ENCODE measurements at places on chromosomes 11 and 22.
A peak's percentile ranks its signal among the peaks of the same experiment; 100 is the strongest.

- DNase-seq = no peak
These were observed 7.3 kb downstream of the USP35 start for GRCh38 chr11:78195917-78196560.

DNA sequence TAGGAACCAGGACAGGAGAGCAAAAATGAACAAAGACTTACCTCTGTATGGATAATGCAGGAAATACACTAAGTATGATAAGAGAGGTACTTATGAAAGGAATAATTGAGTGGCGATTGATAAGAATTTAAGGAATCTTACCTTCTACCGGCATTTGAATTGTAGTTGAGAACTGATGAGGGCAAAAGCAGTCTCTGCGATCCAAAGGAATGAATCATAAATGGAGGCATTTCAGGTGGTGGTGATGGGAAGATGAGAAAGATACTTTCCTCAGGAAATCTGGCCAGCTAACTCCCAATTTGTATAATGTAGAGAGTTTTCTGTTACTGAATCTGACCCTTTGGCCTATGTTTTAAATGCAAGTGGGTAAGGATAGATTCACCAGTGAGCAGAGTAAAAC is 71.9 kb upstream of the C11orf87 start:
- no peak for DNase-seq

GRCh38 chr11:65427691-65428577 is 5.3 kb downstream of the NEAT1 start:
- DNase-seq = no peak

DNA sequence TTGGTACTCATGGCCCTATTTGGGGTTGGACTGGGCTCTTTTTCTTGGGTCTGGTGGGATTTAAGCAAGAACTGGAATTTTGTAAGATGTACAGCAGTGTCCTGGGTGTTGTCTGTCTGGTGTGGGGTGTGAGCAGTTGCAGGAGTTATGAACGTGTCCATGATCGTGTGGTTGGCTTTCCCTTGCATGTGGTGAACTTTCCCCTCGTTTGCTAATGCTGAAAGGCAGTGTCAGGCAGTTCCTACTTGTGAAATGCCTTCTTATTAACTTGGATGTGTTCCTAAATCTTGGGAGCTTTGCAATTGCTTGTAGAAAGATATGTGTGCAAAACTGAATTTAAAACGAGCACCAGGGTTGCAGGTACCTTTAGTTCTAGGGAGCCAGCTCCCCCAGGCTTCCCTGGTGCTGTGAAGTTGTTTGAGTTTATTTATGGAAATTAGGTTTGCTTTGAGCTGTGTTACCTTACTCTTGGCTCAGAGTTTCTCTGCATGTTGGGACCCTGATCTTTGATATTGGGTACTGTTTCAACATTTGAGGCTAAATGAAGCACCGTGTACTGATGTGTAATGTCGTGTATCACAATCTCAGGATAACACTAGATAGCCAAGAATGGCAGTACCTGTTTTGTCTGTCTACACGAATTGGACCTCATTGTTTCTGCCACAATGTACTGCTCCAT is 35.8 kb upstream of the HSD17B12 start:
- no peak for DNase-seq

GRCh38 chr11:65503949-65504673 is 5.3 kb downstream of the MALAT1 start:
- no peak for DNase-seq

GRCh38 chr11:75024764-75025211 is 36.1 kb downstream of the NEU3 start:
- DNase-seq = no peak

- DNase-seq = no peak
These were observed 36.0 kb upstream of the EED start for GRCh38 chr11:86208572-86208971.

- DNase-seq = no peak
These were observed 98.0 kb upstream of the SOX6 start for GRCh38 chr11:16454289-16454863.

GRCh38 chr11:47233989-47234668 is 14.5 kb downstream of the ACP2 start:
- DNase-seq = peak; percentile 39

DNA sequence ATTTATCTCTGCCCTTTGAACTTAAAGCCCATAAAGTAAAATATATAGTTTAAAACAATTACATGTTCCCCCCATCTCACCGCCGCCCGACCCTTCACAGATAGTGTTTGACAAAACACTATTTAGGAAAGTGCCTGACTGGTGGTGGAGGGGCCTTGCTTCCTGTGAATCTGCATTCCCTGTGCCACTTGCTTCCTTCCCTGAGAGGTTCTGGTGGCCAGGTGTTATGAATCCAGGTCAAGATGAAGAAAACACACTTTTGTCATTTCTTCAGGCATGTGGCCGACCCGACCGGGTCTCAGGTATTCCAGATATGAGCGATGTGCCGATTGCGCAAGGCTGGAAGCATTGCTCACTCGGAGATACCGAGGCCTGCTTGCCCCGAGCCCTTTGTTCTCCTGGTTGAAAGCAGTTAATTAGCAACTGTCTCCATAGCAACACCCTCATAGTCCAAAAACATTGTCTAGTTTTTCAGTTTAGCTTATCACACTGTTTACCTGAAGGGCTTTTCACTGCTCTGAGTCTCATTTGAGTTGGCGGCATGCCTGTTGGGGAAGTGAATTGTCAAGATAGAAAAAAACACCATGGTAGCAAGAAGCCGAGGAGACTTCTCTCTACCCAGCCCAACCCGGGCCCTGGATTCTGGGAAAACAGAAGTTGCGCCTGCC is 128.3 kb downstream of the TEAD1 start:
- no peak for DNase-seq

GRCh38 chr22:38461414-38462081 is 6.3 kb upstream of the KDELR3 start:
- peak; percentile 89 for DNase-seq

DNA sequence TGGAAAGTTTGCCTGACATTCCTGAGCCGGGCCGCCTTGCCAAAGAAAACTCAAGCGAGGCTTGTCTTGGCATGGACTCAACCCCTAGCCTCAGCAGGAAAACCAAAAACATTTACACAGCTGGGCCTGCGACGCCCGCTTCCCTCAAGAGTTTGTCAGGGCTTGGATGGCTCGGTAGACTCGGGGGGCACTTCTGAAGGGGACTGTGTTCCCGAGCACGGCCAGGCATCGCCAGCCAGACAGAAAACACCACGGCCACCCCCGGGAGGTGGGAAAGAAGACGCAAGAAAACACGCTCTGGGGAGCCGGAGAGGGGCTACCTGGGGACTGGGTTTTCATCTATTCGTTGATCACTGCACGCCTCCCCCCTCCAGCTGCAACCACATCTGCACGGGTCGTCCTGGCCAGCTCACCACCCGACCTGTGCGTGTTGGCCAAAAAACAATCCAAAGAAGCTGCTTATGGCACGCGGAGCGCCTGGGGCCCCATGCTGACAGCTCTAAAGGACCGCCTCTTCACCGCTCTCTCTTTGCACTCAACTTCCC is 380.7 kb downstream of the MN1 start:
- peak; percentile 95 for DNase-seq

DNA sequence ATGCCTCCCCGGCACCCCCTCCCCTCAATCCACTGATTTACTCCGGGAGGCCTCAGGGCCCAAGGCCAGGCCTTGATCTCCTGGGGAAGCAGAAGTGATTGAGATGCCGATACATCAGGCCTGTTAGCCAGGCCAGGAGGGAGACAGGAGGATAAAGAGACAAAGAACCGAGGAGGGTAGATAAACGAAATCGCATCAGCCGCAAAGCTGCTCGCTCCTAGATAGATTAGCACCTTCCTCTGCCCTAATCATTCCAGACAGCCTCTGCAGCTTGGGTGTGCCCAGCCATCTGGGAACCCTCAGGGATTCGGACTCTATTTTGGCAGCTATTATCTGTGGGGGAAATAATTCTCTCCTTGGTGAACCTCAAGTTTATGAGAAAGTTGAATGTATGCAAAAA is 121.2 kb downstream of the ABTB2 start:
- DNase-seq = no peak

DNA sequence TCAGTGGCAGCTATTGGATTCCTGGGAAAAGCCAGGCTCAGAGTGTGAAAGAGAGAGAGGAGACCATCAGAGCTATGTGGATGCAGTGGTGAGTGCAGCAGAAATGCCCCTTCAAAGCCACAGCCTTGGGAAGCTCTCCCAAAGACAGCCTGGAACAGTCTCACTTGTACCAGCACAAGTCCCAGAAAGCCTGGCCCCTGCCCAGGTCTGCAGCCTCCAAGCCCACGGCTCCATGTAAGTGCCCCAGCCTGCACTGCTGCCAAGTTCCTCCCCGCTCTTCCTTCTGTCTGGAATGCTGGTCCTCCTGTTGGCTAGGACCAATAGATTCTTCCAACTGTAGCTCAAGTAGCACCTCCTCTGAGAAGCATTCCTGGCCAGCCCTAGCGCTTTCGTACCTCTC is 539.7 kb downstream of the MIAT start:
- peak; percentile 61 for DNase-seq

DNA sequence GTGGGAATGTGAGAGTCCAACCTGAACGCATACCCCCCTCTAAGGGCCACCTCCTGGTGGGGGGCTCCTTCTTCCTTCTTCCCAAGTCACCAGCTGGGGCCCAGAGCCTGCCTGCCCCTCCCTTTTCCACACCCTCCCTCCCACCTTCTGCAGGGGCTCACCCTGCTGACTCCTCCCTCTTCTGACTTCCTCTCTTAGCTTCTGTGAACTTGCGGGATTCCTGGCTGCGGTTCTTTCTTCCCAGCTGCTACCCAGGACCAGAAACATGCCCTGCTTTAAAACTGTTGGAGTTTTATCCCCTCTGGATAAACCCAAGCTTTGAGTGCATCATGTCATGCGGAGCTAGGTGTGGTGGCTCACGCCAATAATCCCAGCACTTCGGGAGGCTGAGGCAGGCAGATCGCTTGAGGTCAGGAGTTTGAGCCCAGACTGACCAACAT is 10.2 kb downstream of the LRRC74B start:
- DNase-seq = no peak

DNA sequence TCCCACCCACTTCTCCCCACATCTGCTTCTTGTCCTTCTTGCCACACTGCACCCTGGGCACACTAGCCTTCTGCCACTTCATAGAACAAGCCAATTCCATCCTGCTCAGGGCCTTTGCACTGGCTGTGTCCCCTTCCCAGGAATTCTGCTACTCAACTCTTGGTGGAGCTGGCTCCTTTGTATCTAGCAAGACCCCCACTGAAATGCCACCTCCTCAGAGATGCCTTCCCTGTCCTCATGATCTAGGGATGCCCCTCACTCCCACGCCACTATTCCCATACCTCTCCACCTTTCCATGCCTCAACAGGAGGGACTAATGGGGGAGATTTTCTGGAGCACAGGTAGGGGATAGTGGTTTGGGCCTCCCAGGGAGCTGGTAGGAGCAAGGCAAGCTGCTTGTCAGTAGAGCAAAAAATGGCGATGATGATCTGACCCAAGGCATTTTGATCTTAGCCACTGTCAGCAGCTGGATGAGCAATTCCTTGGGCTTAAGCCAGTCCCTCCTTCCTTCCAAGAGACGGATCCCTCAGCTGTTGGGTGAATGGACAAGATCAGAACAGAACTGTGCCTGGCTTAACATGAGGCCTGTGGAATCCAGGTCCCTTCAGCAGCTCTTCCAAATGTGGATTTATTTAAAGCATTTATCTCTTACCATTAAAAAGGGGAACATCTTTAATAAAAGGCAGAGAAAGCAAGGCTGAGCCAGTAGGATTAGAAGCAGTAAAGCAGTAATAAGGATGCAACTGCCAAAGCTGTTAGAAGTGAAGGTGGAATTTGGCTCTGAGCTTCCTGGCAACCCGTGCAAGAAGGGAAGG is 4.0 kb upstream of the PRDM11 start:
- peak; percentile 58 for DNase-seq

GRCh38 chr11:5225480-5225871 is 1.4 kb downstream of the HBB start:
- no peak for DNase-seq

GRCh38 chr22:24410110-24410856 is 17.1 kb upstream of the ADORA2A start:
- DNase-seq = no peak

DNA sequence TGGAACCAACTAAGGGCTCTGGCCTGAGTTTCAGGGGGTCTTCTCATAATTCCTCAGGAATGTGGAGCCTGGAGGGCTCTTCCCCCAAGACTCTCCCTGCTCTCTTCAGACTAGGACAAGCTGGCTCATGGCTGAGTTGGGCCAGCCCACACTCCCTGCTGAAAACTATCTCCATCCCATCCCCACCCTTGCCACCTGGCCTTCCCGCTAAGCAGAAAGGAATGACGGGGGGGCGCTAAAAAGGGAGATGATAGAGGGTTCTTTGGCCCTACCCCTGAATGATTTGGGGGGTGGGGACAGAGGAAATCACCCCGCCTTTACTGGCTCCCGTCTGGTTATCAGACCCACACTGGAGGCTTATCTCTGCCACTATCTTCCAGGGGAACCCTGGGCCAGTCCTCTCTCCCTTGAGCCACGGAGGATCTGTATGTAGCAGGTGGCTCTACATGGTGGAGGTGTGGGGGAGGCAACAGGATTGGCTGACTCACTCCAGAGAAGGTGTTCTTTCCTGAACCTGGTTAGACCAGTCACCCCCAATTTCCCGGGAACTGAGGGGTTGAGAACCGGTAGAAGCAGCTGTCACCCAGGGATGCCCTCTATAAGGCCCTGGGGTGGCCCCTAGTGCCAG is 5.7 kb downstream of the SMTN start:
- no peak for DNase-seq

DNA sequence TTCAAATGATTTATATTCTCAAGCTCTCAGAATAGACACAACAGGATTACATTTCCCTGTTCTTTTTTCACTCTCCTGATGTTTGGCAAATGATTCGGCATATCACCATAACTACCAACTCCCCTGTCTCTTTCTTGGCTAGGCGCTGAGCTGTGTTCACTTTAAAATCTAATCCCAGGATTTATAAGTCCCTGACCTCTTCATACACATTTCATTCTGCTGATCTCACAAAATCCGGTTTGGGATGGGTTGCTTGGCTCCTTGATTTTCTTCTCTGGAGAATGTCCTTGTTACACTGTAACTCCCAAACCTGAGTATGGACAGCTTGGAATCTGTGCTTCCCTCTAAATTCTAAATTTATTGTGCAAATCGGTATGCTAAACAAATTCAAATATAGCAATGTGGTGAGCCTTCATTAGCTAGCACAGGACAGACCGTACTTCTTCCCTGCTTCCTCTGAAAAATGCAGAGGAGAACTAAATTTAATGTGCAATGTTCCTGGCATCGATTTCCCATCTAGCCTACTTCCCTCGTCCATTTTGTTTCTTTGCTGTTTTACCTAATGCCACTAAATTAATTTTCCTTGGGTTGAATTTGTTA is 858.5 kb upstream of the FAT3 start:
- peak; percentile 67 for DNase-seq
